ENCODE measurements at places on chromosomes 6 and 20.

- peak; percentile 39 for DNase-seq
Observed at GRCh38 chr6:14732844-14733757, 512.8 kb upstream of the JARID2 start.

DNA sequence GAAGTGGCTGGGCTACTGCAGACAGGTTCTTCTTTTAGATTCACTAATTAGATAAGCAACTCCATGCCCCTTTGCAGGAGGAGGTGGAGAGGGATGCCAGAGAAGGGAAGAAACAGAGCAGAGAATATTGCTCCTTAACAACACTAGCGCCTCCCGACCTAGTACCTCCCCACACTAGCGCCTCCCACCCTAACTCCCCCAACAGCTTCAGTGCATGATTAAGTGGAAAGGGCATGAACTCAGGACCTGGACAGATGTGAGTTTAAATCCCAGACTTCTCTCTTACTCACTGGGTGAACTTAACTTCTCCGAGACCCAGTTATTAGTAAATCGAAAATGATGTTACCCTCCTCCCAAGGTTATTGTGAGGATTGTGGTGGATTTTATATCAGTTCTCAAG is 25.7 kb downstream of the STX11 start:
- no peak for DNase-seq

DNA sequence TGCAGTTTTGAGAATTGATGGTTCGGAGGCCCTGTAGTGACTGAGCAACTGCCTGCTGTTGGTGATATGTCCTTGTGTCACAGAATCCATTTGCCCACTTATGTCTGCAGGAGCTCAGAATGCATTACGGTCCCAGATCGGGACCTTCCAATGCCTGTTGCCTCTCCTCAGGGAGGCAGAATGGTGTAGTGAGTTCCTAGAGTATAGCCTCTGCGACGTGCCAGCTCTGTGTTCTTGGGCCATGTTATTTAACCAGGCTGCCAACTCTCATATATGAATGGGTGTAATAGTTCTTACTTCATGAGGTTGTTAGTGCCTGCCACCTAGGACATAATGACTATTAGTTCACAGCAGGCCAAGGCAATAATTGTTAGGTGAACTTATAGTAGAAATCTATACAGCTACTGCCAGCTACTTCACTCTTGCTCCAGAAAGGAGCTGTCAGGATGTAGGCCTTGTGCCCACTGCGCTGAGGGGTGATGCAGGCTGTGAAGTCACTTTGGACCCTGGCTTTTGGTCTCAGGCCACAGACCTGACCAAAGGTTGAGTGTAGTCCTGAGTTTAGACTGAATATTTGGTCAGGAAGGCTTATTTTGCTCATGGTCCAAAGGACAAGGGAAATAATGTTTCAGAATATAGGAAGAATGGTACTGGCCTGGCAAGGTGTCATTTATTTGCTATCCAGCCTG is 82.1 kb downstream of the ASXL1 start:
- DNase-seq = no peak

- DNase-seq = no peak
Observed at GRCh38 chr20:47062226-47062890, 167.7 kb downstream of the EYA2 start.

GRCh38 chr20:18314786-18315406 is 26.6 kb downstream of the ZNF133 start:
- DNase-seq = no peak

GRCh38 chr6:11368760-11369159 is 136.3 kb upstream of the NEDD9 start:
- no peak for DNase-seq

DNA sequence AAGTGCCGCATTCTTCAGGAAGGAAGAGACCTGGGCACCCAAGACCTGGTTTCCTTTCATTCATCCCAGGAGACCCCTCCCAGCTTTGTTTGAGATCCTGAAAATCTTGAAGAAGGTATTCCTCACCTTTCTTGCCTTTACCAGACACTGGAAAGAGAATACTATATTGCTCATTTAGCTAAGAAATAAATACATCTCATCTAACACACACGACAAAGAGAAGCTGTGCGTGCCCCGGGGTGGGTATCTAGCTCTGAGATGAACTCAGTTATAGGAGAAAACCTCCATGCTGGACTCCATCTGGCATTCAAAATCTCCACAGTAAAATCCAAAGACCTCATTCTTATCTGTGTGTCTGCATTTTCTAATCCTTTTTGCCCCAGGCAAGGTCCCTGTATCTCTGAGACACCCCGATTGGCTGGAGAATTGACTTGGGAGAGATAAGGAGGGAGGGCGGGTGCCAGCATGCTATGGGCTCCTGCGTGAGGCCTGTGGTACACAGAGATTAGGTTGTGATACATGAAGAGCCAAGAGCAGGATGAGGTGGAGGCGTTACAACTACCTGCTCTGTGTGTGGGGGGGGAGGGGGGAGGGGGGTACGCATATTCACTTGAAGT is 4.8 kb downstream of the MUC21 start:
- DNase-seq = no peak

DNA sequence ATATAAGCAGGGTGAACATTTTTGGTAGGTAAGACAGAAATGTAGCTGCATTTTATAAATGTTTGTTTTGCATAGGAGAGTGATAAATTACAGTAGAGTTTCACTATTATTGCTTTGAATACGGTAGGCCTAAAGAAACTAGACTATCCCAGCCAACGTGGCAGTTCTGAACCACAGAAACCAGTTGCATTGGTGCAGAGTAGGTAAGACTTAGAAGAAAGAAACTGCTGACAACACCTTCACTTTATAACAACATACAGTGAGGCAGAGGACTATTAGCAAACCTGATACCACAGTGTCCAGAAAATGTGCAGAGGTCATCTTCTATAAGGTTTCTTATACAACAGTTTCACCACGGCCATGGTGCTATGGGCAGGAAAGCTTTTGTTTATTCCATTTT is 566.1 kb downstream of the KIF16B start:
- DNase-seq = no peak

DNA sequence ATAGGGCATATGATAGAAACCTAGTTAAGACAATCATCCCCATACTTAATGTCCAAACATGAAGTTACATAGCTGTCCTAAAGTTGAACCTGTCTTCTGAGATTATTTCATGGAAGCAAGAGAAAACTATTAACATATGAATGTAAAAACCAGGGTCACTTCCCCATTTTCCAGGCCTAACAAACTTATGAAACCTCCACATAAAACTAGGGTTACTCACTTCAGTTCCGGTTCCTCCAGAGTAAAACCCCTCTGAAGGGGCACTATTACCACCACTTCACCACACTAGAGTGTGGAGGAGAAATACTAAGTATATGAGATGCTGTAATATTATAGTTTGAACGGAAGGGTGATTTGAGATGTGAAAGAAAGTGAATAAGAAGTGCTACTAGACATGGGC is 14.9 kb downstream of the PRKN start:
- no peak for DNase-seq

GRCh38 chr20:52190437-52191131 is 995 bp downstream of the ZFP64 start:
- no peak for DNase-seq

DNA sequence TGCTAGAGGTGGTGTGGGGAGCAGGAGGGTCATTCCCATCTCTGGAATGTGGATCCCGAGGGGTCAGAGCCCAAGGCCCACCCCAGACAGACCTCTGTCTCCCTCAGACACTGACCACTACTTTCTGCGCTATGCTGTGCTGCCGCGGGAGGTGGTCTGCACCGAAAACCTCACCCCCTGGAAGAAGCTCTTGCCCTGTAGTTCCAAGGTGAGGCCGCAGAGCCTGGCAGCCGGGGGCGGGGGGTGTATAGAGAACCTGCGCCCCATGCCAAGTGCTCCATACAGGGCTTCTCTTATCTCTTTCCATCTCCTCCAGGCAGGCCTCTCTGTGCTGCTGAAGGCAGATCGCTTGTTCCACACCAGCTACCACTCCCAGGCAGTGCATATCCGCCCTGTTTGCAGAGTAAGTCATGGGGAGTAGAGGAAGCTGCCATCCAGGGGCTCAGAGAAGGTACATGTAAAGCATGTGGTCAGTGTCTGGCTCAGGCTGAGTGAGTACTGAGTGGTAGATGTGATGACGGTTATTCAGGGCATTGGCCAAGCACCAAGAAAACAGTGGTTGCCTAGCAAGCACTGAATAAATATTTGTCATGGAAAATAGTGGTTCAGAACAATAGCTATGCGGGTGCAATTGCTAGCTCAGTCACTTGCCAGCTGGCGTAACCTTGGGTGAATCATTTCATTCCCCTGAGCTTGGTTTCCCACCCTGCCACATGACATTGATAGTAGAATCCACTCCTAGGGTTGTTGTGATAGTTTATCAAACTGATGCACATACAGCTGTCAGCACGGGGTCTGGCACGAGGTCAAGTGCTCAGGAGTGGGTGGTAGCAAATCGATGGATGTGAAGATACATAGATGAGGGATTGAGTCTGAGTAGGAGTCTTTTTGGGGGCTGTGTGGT is 3.5 kb downstream of the PIGT start:
- DNase-seq = no peak

DNA sequence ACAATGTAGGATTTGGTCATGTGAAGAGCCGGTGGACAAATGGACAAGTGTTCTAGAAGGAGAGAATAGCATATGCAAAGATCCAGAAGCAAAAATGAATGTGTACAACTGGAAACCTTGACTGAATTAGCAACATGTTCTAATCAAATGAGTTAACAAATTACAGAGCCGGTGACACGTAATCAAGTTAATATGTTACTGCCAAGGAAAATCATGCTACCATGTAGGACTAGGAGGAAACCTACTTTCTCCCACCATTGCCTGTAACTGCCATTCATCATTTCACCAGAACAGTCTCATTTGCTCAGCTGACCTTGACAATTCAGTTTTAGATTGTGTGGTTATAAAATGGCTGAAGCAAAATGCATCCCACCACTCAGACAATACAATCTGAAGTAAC is 179.4 kb downstream of the KIF16B start:
- DNase-seq = no peak

- DNase-seq = no peak
Observed at GRCh38 chr6:159953091-159953601, 15.7 kb upstream of the IGF2R start.

- DNase-seq = no peak
Observed at GRCh38 chr6:159693894-159694545, 979 bp upstream of the SOD2 start.

DNA sequence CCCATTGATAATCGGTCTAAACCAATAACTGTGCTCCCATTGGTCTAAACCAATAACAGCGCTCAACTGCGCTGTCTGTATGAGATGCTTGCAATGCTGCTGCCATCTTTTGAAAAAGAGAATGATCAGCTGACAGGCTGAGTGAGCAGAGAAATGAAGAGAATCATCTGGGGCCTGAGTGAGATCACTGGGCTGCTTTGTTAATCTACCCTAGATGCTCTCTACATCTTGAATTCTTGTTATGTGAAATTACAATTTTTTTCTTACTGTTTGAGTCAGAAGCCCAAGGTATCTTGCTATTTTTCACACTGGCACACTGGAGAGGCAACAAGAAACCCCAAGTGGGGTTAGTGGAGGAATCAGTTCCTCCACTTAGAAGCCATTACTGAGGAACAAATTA is 91.5 kb upstream of the GCM1 start:
- DNase-seq = no peak

DNA sequence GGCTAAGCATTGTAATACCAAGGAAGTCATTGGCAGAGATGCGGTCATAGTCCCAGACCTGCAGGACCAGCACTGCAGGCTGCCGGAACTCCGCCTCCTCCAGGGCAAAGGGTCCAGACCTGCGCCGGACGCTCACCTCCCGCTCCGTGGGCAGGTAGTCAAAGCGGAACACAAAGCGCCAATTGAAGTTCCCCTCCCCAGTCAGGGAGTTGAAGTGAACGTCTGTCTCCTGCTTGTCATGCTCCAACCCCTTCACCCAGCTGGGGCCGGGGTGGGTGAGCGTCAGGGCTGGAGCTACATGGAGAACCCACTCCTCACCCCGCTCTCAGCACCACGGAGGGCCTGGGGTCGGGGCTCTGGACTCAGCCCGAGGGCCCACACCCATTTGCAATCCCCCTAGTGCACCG is 18.2 kb downstream of the ERGIC3 start:
- no peak for DNase-seq

DNA sequence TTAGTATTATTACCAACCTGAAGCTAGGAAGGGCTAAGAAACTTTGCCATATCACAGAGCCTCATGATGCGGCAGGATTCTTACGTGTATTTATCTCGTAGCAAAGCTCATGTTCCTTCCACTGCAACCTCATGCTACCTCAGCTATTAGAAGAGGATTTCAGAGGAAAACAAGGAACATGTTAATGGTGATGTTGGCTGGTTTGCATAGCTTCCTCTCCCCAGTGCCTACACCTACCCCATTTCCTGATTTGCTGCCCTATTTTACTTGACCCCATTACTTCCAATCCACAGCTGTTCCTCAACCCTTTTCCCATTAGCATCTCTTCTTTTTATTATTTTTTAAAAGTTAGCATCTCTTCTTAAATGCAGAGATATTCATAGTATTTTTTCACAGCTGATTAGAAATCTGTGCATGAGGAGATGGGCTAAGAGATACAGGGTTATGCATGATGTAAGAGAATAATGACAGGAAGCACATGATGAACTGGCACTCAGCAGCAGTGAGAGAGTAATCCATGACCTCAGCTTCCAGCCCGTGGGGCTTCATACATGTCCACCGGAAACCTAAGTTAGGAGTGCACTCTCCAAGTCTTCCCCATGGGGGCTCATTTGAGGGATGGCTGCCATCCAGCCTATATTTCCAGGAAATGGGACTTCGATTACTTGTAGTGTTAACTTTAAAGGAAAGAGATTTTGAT is 106.1 kb upstream of the ASF1A start:
- no peak for DNase-seq

DNA sequence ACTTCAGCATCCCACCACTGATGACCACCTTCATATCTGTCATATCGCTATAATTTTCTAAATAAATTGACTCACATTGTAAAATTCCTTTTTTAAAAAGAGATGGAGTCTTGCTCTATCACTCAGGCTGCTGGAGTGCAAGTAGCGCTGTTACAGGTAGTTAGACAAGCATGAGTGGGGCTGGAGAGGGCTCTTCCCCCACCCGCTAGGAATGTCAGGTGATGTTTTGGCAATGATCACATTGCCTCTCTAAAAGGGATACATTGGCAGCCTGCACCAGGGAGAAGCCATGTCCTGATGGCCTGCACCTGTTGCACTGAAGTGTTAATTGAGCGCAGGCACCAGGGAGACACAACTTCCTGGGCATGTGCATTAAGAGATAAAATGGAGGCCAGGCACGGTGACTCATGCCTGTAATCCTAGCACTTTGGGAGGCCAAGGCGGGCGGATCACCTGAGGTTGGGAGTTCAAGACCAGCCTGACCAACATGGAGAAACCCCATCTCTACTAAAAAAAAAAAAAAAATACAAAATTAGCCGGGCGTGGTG is 16.9 kb upstream of the SLC22A16 start:
- no peak for DNase-seq
